Activated CD8-positive, alpha-beta memory T cell treated with anti-CD3 and anti-CD28 coated beads for 48 hours (primary cell): ENCODE measurements at places on chromosomes 6 and 20.

DNA sequence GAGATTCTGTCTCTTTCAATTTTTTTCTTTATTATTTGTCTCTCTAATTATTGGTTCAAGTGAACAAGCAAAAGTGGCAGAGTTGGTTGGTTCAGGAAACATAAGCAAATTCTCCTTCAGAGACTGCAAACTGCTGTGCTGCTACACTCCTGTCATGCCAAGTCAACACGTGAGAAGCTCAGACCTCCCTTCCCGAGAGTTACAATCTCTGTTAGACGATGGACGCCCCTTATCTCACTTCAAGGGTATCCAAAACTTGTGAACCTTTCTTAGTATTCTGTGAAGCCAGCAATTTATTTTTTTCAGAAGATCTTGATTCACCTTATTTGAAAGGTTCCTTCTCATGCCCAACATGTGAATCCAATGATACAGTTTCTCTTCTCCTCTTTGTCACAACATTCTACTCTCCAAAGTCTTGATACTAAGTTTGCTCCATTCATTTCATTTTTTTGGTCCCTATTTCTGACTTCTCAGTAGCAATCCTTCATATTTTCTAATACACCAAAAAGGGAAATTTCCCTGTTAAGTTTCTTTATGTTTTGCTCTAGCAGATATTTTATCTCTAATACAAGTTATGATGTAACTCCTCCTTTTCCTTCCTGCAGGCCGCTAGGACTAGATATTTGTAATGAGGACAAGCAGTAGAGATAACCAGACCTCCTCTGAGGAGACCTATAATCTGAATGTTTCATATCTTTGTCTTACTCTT lies 448.8 kb upstream of the CITED2 start:
- DNase-seq, result no peak

GRCh38 chr20:62943396-62943795 lies 5.4 kb downstream of the GID8 start:
- DNase-seq, result no peak

- DNase-seq, result no peak
These were observed 109.6 kb downstream of the ALDH8A1 start for GRCh38 chr6:134840086-134840867.

GRCh38 chr6:135576055-135576454 lies 78.5 kb upstream of the AHI1 start:
- DNase-seq, result no peak

DNA sequence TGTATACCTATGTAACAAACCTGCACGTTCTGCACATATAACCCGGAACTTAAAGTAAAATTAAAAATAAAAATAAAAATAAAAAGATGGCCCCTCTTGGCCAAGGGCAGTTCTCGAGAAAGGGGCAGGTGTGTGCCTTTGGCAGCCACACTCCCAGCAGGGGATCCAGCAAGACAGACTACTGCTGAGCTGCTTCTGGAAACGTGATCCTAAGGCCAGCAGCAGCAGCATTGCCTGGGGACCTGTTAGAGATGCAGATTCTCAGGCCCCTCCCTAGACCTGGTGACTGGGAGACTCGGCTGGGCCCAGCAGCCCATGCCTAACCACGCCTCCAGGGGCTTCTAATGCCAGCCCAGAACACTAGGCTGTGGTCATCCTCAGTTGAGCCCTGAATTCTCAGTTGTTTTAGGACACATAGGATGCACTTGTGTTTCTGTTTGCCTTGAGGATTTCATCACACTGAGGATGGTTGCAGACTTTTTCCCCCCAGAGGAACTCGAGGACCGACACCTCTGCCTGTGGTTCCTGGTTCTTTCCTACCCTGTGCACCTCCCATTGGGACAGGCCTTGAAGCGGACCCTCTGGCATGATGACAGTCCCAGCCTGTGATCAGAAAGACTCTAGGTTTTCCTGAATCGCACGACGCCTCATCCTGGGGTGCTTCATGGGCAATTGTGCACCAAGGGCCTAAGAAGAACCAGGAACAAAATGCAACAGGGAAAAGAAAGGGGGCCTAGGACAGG lies 105.9 kb downstream of the TOX2 start:
- no peak for DNase-seq

DNA sequence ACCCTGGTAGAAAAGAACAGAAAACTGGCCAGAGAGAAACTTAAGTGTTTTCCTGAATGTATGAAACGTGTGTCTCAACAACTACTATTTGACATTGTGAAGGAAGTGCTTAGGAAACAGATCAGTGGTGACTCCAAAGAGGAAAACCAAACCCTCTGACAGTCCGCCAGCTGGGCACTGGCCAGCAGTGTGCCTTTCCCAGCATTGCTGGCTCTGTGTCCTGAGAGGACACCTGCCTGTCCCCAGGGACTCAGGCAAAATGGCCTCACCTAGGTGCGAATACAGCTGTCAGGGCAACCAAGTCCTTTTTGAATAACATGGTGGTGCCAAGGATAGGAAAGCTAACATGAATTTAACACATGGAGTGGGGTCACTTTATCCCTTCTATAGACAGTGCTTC lies 72.5 kb downstream of the NDUFAF5 start:
- no peak for DNase-seq

DNA sequence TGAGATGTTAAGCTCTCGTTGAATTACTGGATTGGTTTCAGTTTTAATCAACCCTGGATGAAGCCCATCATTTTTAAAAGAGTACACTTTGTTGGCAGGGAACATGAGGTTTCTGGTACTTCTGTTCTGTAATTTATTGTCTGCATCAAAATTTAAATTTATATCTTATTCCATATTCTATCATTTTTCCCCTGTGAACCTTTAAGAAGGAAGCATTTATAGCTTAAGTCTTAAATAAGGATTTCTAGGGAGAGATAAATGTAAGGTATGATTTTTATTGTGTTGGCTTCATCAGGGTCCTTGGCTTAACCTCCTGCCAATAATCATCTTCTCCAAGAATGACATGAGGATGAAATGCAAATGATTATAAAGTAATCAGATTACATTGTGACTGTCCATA lies 40.6 kb downstream of the MLIP start:
- no peak for DNase-seq

DNA sequence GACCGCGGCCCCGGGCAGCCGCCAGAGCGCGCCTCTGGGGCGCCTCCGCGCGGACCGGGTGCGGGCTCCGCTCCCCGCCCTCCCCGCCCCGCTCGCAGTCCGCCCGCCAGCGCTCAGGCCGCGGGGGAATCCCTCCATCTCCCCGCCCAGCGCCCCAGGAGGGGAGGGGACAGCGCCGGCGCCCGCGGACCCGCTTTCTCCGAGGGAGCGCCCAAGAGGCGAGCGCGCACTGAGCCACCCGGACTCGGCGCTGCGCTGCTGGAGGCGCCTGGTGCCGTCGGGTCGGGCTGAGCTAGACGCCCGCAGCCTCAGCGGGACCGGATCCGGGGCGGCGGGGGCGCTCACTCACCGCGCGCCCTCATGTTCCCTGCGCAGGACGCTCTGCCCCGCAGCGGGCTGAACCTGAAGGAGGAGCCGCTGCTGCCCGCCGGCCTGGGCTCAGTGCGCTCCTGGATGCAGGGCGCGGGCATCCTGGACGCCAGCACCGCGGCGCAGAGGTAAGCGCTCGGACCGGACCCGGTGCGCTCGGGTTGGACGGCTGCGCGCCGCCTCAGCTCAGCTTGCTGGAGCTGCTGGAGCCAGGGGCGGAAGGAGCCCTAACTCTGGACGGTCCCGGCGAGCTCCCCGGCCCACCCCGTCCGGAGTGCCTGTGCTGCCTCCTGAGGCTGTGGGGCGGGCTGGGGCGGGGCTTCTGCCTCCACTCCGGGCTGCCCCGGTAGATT lies 867 bp downstream of the EBF4 start:
- peak; percentile 27 for DNase-seq
